Stimulated activated CD4-positive, alpha-beta T cell treated with anti-CD3 and anti-CD28 coated beads, Interleukin-12 subunit alpha, Interleukin-12 subunit beta, amount 100 ng/mL, for 24 hours (primary cell): ENCODE measurements at places on chromosomes 6 and 20.

GRCh38 chr6:122652431-122652830 lies 42.2 kb downstream of the PKIB start:
- no peak for DNase-seq

DNA sequence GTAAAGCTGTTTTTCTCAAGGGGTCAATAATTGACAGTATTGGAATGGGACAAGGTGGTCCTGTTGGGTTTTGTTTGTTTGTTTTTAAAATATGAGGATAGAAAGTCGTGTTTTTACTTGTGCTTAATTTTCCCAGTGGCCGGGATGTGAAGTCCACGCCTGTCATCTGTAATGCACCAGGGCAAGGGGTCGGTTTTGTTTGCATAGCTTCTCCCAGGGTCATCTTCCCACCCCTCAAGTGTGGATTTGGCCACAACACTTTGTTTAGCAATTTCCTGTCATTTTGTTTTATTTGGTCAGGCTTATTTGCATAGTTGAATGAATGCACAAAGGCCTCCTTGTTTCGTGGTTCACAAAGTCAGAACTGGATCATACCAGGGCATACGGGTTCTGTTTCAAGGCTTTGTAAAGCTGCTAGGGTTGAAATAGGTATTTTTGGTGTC lies 29.8 kb downstream of the SYNJ2 start:
- DNase-seq: no peak

DNA sequence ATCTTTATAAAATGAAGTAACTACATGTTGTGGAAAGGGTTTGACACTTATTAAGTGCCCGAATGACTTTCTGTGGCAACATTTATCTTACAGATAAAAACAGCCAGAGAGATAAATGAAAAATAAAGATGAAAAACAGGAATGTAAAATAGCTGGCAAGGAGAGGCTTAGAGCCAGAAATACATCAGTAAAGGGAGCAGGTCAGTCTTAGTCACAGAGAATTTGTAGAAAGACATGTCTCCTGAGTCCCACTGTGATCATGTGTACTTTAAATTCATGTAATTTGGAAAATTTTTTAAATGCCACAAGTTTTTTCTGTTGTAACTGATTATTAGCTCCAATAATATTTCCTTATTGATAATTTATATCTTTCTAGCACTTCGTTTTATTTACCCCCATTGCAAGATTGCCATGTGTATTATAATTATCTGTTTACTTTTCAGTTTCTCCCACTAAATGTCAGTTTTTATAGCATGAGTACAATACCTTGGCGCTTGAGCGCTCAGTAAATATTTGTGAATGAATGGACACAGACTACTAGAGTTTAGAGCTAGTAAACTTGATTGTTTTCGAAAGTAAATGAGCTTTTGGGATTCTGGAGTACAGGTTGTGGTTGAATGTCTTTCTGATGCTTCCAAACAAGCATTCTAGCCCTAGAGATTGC lies 15.2 kb downstream of the TAB2 start:
- no peak for DNase-seq

DNA sequence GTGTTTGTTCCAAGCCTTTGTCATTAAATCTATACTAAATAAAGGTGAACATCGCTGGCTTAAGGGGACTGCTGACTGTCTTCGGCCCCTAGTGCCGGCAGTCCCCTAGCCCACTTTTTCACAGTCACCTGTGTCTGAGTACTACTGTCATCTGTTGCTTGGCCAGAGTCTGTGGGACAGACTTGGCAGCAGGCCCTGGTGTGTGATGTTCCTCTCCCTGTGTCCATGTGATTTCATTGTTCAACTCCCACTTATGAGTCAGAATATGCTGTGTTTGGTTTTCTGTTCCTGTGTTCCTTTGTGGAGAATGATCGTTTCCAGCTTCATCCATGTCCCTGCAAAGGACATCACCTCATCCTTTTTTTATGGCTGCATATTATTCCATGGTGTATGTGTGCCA lies 133.4 kb downstream of the HAO1 start:
- DNase-seq: no peak

GRCh38 chr6:14735956-14736486 lies 509.8 kb upstream of the JARID2 start:
- no peak for DNase-seq

- no peak for DNase-seq
Measured at GRCh38 chr6:13986700-13987399, 62.1 kb downstream of the RNF182 start.

- DNase-seq: no peak
Measured at GRCh38 chr20:1623501-1624205, 3.8 kb upstream of the SIRPB1 start.

- DNase-seq: no peak
Measured at GRCh38 chr6:44128020-44128917, 915 bp downstream of the TMEM63B start.

- DNase-seq: no peak
Measured at GRCh38 chr6:3584606-3585005, 127.8 kb upstream of the SLC22A23 start.

DNA sequence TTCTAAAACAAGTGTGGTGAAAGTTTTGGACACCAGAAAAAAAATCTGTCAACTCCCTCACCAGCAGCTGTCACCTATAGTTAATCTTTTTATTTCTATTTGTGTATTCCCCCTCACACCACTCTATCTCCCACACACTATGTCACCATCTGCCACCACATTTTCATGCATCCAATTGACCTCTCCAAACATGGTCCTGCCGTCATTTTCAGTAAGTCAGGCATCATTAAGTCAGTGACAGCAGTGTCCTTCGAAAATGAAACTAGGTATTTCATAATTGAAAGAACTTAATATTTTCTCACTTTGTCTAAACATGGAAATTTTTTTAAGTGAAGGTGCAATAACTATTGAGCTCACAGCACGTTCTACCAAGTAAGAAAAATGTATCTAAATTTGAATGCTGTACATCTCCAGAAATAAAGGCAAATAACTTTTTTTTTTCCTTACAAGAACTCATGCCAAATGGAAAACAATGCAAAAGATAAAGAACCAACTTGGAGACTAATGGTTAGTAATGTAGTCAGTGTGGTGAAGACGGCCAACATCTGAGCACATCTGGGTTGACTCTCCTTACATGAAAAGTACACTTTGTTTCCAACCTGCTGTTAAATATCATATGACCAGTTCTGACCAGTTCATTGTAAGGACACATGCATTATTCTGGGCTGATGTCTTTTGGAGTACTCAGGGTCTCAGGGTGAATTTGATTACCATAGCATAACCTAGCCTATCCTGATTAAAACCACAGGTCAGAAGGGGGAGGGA lies 623.3 kb upstream of the MANEA start:
- no peak for DNase-seq

DNA sequence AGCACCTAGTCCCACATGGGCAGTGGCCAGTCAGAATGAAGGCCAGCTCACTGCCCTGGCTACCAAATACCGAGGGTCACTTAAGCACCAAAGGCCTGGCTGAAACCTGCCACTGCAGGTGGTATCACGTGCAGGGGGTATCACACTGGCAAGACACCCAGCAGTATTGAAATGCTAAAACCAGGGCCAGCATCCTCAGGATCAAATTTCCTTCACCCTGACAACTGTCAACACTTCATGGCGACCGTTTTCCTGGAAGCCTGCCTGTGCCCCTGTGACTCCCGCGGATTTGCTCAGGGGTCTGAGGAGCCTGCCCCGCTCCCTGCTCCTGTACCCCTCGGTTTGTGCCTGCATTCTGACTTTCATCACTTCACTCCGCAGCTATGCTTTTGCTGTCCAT lies 151.1 kb downstream of the TTLL2 start:
- DNase-seq: no peak

DNA sequence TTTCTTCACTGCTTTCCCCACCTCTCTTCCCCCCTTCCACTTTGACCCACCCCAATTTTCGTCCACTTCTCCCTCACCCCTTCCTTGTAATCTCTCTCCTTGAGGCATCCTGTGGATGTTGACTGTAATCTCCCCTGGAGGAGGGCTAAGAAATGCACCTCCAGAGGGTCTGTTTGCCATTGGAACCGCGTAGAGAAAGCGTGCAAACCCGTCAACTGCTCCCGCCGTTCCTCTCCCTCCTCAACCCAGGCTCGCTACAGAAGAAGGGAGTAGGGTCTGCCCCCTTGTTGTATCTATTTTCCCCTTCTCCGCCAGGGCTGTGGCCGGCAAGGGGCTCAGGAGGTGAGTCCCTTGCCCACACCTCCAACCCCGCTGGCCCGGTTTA lies 502 bp upstream of the HTR1E start:
- no peak for DNase-seq

DNA sequence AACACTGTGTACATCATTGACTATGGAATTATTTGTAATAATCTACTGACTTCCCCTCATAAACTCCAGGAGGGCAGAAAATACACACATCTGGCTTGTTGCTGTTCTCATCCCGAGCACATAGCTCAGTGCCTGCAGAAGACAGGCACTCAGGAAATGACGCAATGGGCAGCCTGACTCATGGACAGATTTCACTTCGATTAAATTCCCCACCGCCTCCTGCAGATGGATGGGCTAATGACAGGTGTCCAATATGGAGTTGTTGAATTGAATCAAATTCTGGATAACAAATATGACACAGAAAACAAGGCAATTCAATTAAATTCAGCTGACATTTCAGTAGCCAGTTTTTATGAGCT lies 9.1 kb downstream of the ANKRD60 start:
- DNase-seq: no peak

GRCh38 chr6:142088858-142089216 lies 43.9 kb upstream of the GJE1 start:
- no peak for DNase-seq

- no peak for DNase-seq
Measured at GRCh38 chr6:15447546-15448267, 201.8 kb downstream of the JARID2 start.

DNA sequence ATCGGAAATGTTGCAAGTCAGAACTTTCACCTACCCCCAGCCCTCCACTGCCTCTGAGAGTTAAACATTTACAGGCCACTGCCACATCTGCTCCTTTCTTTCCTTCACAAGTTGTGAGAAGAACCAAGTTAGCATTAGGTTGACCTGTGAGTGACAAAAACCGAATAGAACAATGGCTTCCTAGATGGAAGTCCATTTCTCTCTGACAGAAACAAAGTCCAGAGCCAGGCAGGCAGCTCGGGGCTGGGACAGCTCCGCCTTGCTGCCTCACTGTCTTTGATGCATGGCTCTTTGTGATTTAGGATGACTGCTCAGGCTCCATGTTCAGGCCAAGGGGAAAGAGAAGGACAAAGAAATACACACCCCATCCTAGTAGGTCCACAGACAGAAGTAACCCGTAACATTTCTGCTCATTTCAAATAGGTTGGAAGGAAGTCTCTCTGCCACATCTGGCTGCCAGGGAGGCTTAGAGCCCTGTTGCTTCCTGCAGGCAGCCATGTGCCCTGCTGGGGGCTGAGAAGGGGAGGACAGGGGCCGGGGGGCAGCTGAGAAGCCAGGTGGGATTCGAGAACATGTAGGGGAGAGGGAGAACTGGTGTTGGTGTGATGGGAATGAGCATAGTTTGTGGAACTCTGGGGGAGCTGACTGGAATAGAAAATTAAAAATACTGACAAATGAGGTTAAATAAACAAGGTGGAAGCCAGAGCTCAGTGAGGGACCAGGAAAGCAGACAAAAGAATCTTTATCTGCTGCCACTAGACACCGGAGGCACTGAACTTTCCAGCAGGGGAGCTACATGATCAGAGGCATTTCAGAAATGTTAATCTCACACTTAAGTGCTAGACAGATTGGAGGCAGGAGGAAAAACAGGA lies 19.5 kb upstream of the IER3 start:
- no peak for DNase-seq

GRCh38 chr6:147381712-147382111 lies 126.8 kb upstream of the SAMD5 start:
- no peak for DNase-seq

- no peak for DNase-seq
Measured at GRCh38 chr20:19779634-19780033, 21.6 kb downstream of the RIN2 start.

DNA sequence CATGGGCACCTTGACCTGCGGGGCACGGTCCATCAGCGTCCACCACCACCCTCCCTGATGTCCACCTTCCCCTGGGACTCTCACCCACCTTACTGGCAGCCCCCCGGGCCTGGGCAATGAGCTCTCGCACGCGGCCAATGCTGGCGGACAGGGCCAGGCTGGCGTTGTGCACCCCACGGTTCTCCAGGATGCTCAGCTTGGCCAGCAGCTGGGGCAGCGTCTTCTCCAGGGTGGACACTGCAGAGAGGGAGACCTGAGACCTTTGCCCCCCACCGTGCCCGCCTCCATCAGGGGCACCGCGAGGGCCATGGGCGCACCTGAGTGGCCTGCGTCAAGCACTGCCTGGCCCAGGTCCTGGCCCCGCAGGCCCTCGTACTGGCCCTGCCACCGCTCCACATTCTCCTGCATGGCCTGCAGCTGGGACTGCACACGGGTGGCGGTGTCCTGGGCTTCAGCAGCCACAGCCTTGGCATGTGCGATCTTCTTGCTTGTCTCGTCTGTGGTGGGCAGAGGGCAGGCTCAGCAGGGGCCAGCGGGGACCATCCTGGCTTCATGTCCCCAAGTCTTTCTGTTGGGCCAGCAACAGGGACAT lies 12.0 kb downstream of the ADRM1 start:
- no peak for DNase-seq

GRCh38 chr6:7920425-7920824 lies 9.8 kb upstream of the TXNDC5 start:
- no peak for DNase-seq

DNA sequence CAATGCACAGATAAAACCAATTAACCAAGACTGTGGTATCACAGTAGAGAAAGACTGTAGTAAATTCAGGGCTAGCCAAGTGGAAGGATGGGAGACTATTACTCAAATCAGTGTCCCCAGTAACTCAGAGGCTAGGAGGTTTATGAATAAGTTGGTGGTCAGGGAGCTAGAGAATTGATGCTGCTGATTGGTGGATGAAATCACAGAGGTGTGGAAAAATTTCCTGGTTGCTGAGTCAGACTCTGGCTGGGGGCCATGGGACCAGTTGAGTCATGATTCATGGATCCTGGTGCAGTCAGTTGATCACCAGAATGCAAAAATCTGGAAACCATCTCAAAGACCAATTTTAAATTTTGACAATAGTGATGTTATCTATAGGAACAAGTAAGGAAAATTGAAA lies 555.9 kb downstream of the C6orf118 start:
- DNase-seq: no peak

GRCh38 chr6:25835442-25836283 lies 3.8 kb upstream of the SLC17A1 start:
- DNase-seq: no peak

DNA sequence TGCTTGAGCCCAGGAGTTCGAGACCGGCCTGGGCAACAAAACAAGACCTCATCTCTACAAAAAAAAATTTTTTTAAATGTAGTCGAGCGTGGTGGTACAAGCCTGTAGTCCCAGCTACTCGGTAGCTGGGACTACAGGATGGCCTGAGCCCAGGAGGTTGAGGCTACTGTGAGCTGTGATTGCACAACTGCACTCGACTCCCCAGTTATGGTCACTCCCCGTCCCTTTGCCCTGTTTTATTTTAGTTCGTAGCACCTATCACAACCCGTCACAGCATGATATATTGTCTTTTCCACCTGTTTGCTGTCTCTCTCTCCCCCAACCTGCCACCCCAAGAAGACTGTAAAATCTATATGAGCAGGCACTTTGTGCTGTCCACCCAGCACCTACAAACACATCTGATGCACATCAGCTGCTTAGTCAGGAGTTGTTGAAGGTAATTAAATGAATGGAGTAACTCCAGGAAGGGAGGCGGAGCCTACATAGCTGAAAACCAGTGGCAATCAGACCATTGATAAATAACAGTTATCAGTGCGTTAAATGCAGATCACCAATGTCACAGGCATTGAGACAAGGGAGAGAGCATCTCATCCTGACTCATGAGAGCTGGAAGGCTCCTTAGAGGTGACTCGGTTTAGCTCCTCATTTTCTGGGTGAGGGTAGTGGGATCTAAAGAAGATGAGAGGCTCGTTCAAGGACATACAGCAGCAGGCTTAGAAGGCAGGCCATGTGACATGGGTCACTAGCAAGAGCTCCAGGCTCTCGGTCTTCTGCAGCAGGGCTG lies 14.4 kb upstream of the XRN2 start:
- DNase-seq: no peak
